ENCODE measurements at places on chromosomes 5 and 9. TPM values are rescaled to one million over a fixed set of nuclear protein-coding genes. Genes with fewer than 3 reads are reported as not detected.

MYOT gene
- not detected for polyA plus RNA-seq

ARHGEF28 gene
- polyA plus RNA-seq, result 3.5 TPM

KIF20A gene
- polyA plus RNA-seq, result 9.0 TPM

- no peak for DNase-seq
Observed at GRCh38 chr5:135173662-135174290, 139.7 kb upstream of the PITX1 start.

- no peak for DNase-seq
Observed at GRCh38 chr9:70015099-70015498, 28.5 kb upstream of the MAMDC2 start.

- no peak for DNase-seq
Observed at GRCh38 chr5:5044247-5044840, 95.8 kb upstream of the ADAMTS16 start.

GRCh38 chr5:125558466-125558865 is 812.0 kb upstream of the ZNF608 start:
- no peak for DNase-seq

GRCh38 chr9:101578378-101578777 is 16.4 kb downstream of the PPP3R2 start:
- no peak for DNase-seq

- no peak for DNase-seq
Observed at GRCh38 chr5:178286226-178287090, 53.9 kb upstream of the PHYKPL start.

GRCh38 chr5:107028938-107029337 is 641.8 kb downstream of the EFNA5 start:
- no peak for DNase-seq

- no peak for DNase-seq
Observed at GRCh38 chr9:32360983-32361673, 23.3 kb upstream of the ACO1 start.

GRCh38 chr9:23302281-23302680 is 523.8 kb downstream of the ELAVL2 start:
- no peak for DNase-seq

DNA sequence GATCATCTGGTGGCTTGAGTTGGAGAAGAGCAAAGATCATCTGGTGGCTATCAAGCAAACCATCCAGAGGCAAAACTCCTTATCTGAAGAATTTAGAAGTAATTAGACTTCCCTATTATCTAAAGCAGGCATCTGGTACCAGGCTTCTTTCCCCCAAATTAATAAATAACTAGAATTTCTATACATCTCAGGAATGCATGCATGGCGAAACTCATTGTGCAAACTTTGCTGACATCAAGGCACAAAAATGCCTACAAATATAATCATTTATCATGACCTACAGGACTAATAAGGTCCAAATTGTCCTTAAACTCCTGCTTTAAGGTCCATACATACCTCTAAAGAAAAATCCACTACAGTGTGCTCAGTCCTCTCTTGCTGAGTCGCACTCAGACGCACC is 6.0 kb downstream of the OR13D1 start:
- no peak for DNase-seq
